ENCODE measurements at places on chromosomes 12 and 14. TPM values are rescaled to one million over a fixed set of nuclear protein-coding genes. Genes with fewer than 3 reads are reported as not detected.
A peak's percentile ranks its signal among the peaks of the same experiment; 100 is the strongest.

GRCh38 chr12:93098077-93098476 lies 169.0 kb upstream of the EEA1 start:
- DNase-seq, result peak; percentile 30

DNA sequence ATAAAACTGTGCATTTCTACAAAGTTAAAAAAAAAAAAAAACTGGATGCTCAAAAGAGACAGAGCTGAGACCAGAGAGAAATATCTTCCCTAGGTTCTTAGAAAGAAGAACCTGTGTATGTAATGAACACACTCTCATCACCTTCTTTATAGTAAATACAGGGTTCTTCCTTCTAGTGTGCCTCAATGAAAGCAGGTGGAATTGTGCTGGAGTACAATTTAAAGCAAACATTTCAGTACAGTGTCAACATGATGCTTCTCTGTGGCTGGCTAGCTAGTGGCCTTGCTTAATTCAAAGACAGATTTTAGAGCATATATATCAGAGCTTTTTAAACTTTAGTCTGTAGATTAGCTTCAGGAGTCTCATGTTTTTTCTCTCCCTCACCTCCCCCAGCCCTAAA lies 249.8 kb upstream of the ARHGAP5 start:
- no peak for DNase-seq

DNA sequence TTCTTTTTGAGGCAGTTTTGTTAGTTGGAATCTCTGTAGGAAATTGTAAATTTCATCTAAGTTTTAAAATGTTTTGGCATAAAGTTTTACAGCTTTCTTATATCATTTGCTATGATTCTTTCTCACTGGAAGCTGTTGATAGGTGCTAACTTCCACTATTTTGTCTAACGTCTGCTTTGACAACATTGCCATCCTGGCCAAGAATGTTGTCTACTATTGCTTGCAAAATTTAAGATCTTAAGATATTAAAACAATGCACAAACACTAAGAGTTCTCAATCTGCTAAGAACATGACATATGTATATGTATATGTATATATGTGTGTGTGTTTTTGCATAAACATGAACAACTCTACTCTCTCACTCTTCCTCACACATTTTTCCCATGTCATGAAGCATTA lies 64.1 kb upstream of the MDGA2 start:
- no peak for DNase-seq

DNA sequence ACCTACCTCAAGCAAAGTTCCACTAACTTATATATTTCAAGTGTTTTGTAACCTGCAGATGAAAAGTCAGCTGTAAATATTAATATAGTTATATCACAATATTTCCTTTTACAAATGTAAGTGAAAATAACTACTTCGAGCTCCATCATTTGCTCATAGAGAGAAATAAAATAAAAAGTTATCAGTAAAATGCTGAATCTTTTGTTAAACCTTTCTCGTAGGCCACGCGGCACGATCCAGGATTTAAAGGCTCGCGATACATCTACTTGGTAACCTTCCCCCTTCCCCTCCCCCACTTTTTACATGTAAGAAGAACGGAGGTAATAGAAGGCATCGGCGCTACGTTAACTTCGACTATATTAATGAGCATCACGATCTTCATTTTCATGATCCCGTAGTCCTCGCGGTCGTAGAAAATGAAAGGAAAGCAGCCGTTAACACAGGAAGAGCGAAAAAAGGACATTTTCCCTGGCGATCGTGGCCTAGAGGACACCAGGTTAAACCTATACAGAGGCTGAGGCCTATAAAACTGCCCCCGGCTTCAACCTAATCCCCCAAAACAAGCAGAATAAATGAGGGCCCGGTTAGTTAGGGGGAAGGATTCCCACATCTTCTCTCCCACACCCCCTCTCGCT lies 508 bp downstream of the HNRNPC start:
- no peak for DNase-seq

DNA sequence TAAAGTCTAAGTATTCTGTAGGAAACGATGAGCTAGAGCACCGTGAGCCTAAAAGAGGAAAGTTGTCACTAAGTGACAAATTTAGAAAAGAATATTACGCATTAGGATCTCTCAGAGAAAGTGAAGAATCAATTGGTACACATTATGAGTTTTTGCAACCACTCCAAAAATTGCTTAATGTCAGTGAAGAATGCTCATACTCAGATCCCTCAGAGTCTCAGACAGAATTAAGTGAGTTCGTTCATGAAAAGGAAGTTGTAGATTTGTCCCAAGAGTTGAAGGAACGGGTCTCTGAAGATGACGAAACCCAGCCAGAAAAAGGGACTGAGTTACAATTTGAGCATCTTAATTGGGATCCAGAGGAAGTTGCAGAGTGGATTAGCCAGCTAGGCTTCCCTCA lies 1.5 kb downstream of the SAMD15 start:
- DNase-seq, result no peak

GRCh38 chr12:40312982-40313576 lies 88.3 kb downstream of the LRRK2 start:
- no peak for DNase-seq

GRCh38 chr12:29073631-29074239 lies 75.3 kb upstream of the FAR2 start:
- no peak for DNase-seq

DNA sequence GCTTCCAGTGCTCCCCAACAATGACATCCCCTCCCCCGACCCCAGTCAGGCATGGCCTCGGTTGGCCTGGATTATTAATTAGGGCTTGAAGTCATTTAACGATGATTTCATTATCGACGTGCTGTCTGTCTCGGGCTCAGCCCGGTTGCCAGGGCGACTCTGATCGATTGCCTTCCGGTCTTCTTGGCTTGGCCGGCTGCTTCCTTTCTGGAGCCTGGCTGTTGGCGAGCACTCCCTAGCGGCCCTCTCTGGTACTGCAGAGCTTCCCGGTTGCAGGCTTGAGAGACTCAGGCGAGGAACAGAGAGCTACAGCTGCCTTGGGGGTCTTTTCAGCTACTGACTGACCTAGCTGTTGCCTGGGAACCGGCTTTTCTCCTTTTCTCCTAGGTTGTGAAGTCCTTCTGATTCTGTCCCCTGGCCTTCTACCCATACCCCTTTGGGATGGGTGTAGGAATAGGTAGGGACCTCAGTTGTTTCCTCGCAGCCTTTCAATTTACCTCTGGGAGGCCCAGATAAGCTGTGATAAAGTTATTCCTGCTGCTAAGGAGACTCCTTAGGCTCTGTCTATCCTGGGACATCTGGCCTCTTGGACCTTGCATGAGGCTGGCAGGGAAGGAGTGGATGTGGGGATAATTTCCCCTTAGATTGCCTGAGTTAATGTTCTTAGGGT lies 5.5 kb upstream of the CISTR start:
- DNase-seq, result peak; percentile 80

GRCh38 chr12:28876196-28876798 lies 272.8 kb upstream of the FAR2 start:
- no peak for DNase-seq

DNA sequence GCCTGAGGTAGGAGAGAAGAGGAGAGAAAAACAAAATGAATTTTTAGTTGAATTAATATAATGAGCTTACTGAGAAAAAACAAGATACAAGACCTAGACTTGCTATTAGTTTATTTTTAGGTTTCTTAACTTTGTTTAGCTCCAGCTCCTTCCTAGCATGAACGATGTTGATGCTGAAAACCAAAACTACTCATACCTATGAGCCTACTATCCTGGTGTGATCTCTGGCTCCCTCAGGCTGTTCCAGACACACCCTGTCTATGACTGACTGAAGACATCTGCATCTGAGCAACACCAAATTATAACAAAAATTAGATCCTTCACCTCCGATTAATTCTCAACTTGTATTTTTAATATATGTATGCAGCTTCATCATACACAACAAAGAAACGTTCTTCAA lies 190.4 kb downstream of the SLC5A8 start:
- DNase-seq, result no peak

- DNase-seq, result no peak
Measured at GRCh38 chr12:76025601-76026575, 5.7 kb downstream of the PHLDA1 start.

GRCh38 chr12:132116709-132117557 lies 27.2 kb downstream of the DDX51 start:
- DNase-seq, result no peak

- DNase-seq, result no peak
Measured at GRCh38 chr14:99681101-99681831, 2.8 kb upstream of the CYP46A1 start.

DNA sequence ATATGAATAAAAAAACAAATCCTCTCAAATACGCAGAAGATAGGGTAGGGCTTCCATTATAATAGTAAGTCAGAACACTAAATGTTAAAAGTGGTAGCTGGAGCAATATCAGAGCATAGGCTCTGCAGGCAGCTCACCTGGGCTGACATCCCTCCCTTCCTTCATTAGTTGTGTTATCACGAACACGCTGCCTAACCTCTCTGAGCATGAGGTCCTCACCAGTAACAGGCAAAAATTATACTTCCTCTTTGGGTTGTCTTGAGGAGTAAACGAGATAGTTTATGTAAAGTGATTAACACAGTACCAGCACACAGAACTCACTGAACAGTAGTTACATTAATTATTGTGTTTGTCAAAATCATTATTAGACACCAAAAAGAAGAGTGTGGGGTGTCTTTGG lies 154.3 kb downstream of the STXBP6 start:
- no peak for DNase-seq

KRT71 gene
- not detected for total RNA-seq

MGST1 gene
- total RNA-seq, result 15.2 TPM

CLBA1 gene
- total RNA-seq, result 2.4 TPM

RNASE2 gene
- total RNA-seq, result 1.3 TPM
